H9 (cell line): ENCODE measurements at places on chromosomes 2 and 18.

DNA sequence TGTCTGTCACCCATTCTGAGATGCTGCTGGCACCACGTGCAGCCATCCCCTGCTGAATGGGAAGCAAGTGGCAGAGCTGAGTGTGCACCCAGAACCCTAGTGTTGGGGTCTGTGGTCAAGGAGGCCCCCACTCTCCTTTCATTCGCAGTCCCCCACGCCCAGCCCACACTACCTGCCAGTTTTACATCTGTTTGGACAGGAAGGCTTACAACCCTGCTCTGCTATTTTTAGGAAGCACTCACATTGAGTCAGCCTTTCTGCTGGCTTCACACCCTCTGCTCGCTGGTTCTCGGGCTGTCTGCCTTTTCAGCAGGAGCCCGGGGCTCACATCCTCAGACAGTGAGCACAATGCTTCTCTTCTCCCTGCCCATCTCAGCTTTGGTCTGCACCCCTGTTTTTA, 10.7 kb upstream of the ADCY3 start:
- DNase-seq = no peak

GRCh38 chr2:63049970-63050333, 678 bp upstream of the OTX1 start:
- DNase-seq = peak; percentile 65

- no peak for DNase-seq
Measured at GRCh38 chr2:28338046-28338817, 54.4 kb upstream of the FOSL2 start.

DNA sequence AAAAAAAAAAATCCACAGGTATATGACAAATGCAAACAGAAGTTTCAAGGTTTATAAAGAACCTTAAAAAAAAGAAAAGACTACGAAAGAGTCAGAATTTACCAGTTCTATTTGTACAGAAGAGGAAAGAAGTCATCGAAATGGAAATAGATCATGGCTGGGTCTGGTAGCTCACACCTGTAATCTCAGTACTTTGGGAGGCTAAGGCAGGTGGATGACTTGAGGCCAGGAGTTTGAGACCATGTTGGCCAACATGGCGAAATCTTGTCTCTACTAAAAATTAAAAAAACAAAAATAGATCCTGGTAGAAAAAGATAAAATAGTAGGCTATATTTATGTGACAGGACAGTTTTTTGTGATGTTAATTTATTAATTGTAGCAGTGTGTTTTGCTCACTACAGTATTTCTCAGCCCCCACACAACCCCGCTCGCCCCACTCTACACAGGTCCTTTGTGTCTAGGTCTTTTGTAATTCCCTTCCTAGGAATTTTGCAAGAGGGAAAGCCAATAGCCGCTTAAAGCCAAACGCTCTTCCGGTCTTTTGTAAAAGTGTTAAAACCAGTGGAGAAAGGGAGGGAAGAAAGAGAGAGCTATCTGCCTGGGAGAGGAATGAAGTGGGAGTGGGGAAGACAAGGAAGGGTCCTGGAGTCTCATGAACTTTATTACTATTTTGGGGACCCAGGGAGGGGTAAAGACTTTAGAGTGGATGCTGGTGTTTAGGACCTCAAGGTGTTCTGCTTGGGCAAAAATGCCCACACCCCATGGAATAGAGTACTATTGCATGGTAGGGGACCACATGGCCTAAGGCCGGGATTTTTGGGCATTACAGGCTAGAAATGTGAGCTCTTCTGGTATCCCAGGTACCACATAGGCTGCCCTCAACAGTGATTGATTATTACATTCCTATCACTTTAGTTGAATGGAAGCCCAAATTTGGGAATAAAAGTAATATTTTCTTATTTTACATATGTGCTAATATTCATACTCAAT, 59.4 kb upstream of the XPO1 start:
- peak; percentile 58 for DNase-seq

DNA sequence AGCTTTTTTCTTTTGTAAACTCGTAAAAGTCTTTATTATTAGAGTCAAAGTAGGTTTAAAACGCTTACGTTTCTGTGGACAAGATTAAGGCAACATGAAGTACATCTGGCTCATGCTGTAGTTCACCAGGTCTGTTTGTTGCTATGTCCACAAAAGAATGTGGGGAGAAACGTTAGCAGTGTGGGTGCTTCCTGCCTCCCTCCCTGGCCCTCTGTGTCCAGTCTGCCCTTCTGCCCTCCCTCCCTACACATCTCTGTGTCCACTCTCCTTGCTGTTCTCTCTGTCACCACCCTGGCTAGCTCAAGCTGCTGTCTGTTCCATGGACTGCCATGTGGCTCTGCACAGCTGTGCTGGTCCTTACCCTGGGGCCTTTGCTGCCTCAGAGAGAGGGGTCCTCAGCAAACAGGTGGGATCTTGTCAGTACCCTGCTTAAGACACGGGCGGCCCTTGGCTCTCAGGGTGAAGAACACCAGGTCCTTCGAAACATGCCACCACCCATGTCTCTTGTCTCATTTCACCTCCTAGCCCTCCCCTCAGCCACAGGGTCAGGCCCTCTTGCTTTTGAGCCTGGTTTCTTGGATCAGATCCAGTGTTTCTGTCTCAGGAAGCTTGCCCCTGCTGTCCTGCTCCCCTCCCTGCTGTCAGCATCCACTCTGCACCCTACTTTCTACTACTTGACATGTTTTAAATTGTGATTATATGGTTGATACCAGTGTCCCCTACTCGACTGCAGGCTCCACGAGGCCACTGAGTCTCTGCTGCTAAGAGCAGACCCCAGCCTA, 79.2 kb downstream of the LIMS1 start:
- DNase-seq = no peak
